ENCODE measurements at places on chromosomes 5 and 9. TPM values are rescaled to one million over a fixed set of nuclear protein-coding genes. Genes with fewer than 3 reads are reported as not detected.

WDR38 gene
- total RNA-seq, result not detected

DNA sequence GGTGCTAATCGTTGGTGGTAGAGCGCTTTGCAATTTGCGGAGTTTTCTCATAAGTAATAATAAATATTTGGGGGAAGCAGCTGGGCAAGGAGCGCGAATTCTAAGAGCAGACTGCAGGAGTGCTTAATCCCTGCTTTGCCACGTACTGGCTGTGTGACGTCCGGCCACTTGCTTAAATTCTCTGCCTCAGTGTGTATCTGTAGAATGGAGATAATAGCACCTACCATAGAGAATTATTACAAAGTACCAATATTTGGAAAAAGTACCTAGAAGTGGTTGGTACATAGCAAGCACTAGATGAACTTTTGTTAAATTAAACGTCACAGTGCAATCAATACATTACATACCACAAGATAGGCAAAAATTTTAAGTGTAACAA, 598 bp upstream of the TMED7 start:
- DNase-seq, result no peak

- no peak for DNase-seq
Measured at GRCh38 chr5:173306695-173307094, 21.5 kb downstream of the STC2 start.

DNA sequence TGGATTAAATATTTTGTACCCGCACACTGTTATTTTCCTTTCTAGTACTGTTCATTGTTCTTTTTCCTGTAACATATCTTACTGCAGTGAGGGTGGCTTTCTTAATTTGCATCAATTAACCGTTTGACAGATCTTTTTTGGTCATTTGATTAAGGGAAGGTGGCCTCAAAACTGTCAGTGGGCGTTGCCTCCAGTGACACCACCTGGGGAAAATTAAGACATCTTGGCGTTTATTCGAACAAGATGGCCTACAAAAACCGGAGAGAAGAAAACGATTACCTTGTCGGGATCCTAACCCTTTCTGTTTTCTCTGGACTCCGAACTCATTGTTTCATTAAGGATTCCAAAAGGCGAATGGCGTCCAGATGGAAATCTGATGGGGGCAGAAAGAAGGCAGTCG, 2.0 kb downstream of the BASP1 start:
- no peak for DNase-seq

GRCh38 chr5:1232780-1233179, 7.6 kb downstream of the SLC6A18 start:
- DNase-seq, result no peak

DNA sequence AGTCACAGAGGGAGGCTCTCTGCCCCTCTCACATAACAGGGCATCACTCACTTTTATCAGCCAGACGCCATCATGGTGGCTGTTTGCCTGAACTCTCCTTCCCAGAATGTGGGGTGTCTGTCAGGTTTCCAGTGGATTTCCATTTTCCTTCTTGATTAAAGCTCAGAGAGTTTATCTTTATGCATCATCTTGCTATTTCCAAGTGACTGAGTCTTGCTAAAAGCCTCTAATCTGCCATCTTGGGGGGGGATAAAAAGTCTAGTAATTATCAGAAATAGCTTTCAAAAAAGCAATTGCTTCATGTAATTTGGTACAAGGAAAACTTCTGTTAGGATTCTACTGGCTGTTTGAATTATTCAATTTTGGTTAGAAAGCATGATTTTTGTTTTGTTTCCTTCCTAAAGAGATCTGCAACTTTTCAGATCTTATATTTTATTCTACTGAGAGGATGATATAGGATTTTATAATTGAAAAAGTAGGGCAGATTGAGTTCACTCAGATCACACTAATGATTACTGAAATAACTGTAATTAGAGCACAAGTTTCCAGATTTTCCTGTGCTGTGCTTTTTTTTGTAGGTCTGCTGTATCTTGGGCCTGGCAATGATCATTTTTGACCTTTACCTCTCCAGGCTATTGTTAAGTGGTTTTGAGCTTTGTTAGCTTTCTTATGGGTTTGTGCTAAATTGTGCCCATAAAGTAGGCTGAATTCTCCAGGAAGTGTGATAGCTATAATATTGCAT, 661.5 kb downstream of the TLE4 start:
- DNase-seq, result no peak

- DNase-seq, result no peak
Measured at GRCh38 chr5:39801306-39801705, 376.5 kb upstream of the DAB2 start.

DNA sequence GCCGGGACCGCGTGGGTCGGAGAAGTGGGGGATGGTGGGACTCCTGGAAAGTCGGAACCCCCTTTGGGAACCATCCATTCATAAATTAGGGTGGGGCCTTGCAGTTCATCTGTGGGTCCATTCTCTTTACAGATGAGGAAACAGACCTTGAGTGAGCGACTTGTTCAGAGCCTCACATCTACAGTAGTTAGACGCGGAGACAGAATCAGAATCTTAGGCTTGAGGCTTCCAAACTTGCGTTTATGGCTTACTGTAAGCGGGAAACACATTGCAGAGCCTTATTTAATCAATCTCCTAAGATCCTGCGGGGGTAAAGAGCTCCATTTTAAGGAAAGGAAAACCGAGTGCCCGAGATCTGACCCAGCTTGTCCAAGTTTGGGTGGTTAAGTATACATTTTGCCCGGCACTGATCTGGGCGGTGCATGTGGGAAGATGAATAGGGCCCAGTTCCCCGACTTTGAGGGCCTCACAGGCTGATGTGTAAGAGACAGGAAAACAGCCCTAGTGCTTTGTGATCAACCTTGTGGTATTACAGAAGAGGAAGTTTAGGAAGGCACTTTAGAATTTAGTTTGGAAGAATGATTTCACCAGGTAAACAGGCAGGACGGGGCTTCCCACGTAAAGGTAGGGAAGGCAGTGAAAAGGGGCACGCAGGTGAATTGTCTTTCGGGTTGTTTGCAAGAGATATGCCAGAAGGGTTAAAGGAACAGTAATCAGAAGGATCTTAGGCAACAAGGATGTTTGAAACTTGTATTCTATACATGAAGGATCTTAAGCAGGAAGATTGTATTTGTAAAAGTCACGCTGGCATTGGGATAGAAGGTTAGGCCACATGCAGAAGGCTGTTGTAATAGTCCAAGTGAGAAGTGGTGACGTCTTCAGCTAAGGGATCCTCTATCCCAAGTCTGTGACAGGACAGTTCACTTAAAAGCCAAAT, 744 bp downstream of the TARS1 start:
- DNase-seq, result peak; percentile 6

DNA sequence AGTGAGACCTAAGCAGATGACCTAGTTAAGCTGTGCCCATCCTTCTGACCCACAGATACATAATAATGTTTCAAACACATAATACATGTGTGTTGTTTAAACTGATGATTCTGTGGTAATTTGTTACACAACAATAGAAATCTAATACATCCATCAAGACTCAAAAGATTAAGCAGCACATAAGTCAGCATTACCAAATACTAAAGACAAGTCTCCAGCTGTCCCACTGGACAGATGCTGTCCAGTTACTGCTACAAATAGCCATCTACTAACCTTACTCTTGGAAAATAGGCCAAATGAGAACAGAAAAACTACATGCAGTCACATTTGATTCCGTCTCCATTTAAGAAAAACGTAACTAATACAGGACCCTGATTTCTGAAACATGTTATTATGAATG, 10.8 kb downstream of the TRMO start:
- no peak for DNase-seq

DNA sequence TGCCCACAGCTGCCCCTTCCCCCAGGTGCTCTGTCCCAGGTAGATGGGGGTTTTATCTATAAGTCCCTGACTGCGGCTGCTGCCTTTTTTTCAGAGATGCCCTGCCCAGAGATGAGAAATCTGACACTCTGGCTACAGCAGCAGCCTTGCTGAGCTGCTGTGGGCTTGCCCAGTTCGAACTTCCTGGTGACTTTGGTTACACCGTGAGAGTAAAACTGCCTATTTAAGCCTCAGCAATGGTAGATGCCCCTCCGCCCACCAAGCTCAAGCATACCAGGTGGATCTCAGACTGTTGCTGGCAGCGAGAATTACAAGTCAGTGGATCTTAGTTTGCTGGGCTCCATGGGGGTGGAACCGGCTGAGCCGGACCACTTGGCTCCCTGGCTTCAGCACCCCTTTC, 56.8 kb downstream of the MINAR2 start:
- DNase-seq, result no peak

Measured in naive thymus-derived CD8-positive, alpha-beta T cell (primary cell).